Esophagus muscularis mucosa (tissue), 4 donors: ENCODE measurements at places on chromosomes 12 and 14. TPM values are rescaled to one million over a fixed set of nuclear protein-coding genes. Genes with fewer than 3 reads are reported as not detected.

PROX2 gene
- total RNA-seq = not detected

CPSF6 gene
- total RNA-seq = 49.2 TPM

PRR4 gene
- not detected for total RNA-seq

CAPZA3 gene
- not detected for total RNA-seq

DNA sequence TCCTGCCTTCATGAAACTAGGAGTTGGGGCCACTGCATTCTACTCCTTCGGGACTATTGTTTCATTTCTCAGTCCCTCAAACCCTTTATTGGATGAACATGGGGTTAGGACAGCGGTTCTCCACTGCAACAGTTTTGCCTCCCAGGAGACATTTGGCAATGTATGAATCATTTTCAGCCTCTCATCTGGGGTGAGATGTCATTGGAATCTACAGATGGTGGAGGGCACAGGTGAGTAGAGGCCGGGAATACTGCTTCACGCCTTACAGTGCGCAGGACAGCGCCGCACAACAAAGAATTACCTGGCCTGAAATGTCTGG, 649 bp upstream of the GNPNAT1 start:
- DNase-seq = no peak

DNA sequence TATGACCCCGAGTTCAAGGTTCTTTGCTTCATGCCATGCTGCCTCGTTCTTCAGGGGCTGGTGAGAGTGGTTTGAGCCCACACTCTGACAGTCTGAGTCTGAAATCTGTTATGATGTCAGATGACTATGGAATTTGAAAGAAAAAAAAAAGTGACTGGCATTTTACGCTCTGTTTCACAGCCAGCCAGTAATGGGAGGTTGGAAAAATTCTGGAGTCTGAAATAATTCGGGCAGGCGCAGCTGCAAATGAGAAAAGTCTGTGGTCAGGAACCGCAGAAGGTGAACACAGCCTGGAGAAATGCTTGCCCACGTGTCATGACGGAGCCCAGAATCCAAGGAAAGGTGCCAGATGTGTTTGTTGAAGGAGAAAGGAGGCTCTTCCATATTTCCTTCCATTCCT, 269.8 kb upstream of the PWP1 start:
- no peak for DNase-seq

GRCh38 chr14:32584079-32584478, 255.0 kb downstream of the AKAP6 start:
- DNase-seq = no peak

DNA sequence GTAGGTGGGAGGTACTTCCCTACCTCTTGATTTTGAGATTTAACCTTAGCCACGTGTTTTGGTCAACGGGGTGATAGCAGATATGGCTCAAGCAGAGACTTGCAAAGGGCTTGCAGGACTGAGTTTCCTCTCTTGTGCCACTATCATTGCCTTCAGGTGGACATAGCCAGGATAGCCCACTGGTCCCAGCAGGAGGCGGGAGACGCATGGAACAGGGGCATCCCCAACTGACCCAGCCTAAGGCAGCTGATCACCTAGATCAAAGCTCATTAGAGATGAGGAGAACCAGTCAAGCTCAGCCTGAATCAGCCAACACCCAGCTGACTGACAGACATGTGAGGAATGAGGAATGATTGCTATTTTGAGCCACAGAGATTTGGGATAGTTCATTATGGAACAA, 49.6 kb downstream of the CALM1 start:
- DNase-seq = no peak

- no peak for DNase-seq
Measured at GRCh38 chr12:112524676-112525425, 106.1 kb downstream of the PTPN11 start.

DNA sequence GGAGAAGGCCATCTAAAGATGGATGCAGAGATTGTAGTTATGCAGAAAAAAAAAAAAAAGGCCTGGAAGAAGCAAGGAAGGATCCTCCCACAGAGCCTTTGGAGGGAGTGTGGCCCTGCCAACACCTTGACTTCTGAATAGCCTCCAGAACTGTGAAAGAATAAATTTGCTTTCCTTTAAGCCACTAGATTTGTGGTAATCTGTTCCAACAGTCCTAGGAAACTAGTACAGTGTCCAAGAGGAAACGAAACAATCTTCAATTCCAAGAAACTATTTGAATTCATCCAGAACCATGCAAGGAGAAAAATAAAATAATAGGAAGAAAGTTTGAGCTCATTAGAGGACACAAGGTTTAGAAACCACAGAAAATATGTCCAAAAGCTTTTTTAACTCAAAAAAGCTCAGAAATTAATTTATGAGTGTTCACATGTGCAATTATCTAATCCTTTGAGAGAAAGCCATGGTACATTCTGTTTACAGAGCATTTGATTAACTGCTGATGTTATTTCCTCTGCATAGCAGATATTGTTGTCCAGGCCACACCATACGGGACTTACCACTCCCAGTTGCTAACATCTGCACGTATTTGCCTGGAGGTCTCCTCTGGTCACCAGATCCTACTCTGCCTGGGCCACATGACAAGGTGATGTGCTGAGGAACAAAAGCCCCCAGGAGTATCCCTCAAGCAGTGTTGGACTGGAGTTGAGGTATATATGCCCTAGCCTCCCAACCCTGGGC, 30.0 kb upstream of the STAB2 start:
- peak; percentile 77 for DNase-seq

DNA sequence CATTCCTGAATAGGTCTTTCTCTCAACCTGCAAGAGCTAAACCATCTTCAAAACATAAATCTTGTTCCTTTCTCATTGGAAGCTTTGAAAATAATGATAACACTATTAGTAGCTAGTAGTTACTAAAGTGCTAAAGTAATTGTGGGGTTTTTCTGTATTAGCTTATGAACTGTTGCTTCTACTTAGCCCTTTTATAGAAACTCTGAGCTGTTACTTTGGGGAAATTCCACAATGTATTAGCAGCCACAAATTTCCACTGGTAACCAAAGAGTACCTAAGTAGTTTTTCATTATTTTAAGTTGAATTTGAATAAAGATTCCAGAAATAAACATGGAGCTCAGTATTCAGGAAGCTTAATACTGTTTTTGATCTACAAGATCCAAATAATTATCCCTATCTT, 6.4 kb upstream of the MAPK1IP1L start:
- no peak for DNase-seq

DNA sequence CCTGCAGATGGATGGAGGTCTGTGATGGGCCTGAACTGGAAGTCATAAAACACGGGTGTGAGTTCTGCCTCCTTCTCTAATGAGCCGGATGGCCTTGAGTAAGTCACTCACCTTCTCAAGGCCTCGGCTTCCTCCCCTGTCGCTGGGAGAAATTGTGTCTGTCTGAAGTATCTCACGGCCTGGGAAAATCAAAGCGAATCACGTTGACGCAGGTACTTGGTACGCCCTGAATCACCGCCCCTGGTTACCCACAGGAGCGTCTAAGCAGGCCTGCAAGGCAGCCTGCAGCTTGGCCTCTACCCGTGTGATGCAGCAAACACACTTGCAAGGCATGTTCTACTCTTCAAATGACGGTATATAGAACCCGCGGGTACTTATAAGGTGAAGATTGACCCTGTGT, 28.1 kb upstream of the CD9 start:
- DNase-seq = no peak

GRCh38 chr12:46164186-46164761, 104.6 kb downstream of the SLC38A1 start:
- DNase-seq = no peak

DNA sequence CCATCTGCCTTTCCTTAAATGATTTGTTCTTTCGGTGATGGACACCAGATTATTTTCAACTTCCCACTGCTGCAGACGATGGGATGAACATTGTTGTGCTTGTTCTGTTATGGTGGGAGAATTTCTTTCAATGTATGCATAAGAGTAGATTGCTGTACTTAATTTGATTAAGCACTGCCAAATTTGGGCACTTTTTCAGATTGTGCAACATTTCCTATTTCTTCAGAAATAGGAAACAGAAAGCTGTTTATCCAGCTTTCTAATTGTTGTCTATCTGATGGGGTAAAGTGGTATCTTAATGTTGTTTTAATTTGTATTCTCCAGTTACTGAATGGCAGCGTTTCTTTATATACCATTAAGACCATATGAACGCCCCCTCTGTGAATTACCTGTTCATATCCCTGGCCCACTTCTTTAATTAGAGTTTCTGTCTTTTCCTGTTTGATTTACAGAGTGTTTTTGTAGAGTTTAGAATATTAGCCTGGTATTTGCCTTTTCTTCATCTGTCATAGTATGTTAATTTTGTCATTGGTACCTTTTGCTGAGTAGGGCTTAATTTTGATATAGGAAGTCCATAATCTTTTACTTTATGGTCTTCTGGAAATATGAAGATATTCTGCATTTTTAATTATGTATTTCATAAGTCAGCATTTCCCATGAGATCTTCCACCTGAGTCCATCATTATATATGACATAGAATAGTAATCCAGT, 59.6 kb downstream of the DIP2B start:
- DNase-seq = no peak

DNA sequence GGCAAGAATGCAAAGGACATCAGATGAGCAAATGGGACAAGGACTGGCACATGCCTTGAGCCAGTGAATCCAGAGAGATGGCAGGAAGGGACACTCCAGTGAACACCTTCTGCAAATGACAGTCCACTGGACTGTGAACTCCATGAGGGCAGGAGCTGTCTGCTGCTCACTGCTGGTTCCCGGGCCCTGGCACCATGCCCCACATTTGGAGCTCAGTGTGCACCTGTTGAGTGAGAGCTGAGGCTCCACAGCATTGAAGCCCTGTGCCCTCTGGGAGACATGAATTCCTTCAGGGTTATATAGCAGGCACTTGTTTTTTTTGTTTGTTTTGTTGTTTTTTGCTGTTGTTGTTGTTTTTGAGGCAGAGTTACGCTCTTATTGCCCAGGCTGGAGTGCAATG, 13.1 kb downstream of the PRIMA1 start:
- DNase-seq = no peak

DNA sequence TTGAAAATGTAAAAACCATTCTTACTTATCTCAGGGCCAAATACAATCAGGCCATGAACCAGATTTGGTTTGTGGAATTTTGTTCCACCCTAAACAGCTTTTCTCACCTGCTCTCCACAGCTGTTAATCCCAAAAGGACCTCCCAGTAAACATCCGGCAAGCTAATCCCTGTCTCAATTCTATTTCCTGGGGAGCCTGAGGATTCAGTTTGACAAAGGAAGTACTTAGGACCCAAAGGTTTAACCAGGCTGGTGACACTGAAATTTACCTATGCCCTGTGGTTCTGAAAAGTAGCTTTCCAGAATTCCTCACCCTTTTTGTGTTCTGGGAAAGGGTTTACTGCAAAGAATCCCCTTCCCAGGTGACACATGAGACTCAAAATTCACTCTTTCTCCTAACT, 15.0 kb downstream of the CAPZA3 start:
- no peak for DNase-seq

DNA sequence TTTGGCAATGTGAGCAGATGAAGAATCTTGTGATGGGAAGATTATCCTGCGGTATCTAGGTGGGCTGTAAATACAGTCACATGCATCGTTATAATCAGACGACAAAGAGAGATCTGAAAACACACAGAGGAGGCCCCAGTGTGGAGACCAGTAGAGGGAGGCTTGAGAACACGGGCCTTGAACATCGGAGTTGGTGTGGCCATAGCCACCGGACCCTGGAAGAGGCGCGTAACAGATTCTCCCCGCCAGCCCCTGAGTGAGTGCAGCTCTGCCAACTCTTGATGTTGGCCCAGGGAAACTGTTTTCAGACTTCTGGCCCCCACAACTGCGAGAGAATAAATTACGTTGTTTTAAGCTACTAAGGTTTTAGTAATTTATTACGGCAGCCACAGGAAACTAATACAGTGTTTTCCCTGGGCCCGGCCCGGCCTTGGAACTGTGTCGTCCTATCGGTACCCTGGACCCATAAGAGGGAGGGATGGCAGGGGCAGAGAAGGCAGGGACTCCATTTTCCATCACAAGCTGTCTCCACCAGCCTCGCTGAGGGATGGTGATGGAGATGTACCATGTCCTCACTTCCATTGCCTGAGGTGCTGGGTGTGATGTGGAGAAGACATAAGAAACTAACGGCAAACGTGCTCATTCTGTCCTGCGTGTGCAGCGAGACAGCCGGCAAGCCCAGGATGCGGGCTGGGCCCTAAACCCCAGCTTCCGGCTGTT, 91.6 kb downstream of the NTF3 start:
- DNase-seq = peak; percentile 60
